ENCODE measurements at places on chromosomes 2 and 18. TPM values are rescaled to one million over a fixed set of nuclear protein-coding genes. Genes with fewer than 3 reads are reported as not detected.

GRCh38 chr2:138956116-138956515 lies 175.9 kb upstream of the NXPH2 start:
- no peak for DNase-seq

DNA sequence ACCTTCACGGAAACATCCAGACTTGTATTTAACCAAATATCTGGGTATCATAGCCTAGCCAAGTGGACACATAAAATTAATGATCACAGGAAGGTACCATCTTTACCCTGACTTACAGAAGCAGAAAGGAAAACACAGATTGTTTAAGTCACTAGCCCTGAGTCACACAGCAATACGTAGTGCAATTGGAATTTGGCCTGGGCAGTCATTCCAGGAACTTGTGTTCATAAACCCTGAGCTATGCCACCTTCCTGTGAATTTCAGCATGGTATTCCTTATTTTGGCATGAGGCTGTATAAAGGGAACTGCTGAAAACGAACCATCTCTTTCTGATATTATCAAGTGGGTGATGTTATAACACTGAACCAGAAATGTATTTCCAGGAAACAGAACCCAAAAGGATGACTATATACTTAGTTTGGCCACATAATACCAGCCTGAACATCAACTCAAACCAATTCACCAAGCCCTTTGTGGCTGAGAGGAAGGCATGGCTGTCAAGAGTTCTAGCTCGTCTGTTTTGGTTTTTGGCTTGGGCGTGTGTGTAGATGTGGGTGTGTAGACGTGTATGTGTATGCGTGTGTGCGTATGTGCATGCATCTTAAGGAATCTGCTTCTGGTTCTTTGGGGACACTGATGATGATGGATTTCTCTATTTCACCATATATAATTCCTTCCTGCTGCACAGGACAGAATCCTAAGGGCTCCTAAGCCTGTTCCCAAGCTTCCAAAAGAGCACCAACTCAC lies 533.4 kb upstream of the ID2 start:
- no peak for DNase-seq

DNA sequence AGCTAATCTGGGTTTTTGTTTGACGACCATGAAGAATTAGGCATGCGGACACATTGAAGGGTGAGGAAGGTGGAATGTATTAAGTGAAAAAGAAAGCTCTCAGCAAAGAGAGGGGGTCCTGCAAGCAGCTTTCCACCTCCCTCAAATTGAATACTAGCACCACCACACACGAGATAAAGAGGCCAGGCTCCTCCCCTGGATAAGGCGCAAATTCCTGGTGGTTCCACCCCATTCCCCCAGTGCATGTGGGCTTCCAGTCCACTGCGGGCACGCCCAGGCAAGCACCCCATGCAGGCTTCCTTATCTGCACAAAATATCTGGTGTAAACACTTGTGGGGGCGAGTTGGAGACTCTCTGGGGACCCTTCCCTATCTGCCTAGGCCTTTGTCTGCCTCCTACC lies 857.3 kb downstream of the CPS1 start:
- no peak for DNase-seq

- DNase-seq = no peak
Observed at GRCh38 chr2:116917196-116917595, 897.3 kb upstream of the DDX18 start.

- no peak for DNase-seq
Observed at GRCh38 chr18:12851716-12852115, 32.3 kb downstream of the PTPN2 start.

GRCh38 chr18:56374007-56374655 lies 264.3 kb downstream of the TXNL1 start:
- no peak for DNase-seq

- no peak for DNase-seq
Observed at GRCh38 chr2:3254442-3254941, 123.1 kb downstream of the EIPR1 start.

GRCh38 chr2:226707499-226707898 lies 92.1 kb downstream of the IRS1 start:
- DNase-seq = no peak

GRCh38 chr2:11393711-11394236 lies 49.3 kb upstream of the ROCK2 start:
- DNase-seq = no peak

DNA sequence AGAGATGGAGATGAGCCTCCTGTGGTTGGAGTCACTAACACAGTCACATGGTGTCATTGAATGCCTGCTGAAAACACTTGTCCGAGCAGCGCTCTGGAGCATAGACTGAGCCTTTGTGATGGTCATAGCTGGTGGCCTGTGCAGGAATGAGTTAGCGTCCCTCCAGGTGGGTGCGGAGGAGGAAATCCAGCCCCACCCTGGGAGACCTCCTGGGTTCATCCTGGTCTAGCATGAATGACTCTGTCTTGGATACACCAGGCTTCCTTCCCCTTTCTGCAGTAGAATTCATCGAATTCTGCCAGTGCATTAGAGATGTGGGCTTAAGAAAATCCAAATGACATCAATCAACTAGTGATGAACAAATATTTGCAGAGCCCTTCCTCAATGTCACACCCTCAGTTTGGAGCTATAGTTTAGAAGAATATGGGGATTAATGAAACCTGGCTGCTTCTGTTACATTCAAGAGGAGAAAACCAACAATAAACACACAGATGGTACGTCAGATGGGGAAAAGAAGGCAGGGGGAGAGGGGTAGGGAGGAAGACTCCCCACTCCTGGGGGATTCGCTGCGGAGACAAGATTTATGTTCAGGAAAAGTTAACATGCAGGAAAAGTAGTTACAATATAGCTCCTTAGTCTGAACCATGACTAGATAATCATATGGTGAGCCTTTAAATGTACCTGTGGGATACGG lies 136.7 kb downstream of the DDX1 start:
- no peak for DNase-seq

GRCh38 chr18:59428018-59428417 lies 69.0 kb upstream of the LMAN1 start:
- DNase-seq = no peak

- no peak for DNase-seq
Observed at GRCh38 chr2:143875295-143876233, 644.4 kb downstream of the ZEB2 start.

DNA sequence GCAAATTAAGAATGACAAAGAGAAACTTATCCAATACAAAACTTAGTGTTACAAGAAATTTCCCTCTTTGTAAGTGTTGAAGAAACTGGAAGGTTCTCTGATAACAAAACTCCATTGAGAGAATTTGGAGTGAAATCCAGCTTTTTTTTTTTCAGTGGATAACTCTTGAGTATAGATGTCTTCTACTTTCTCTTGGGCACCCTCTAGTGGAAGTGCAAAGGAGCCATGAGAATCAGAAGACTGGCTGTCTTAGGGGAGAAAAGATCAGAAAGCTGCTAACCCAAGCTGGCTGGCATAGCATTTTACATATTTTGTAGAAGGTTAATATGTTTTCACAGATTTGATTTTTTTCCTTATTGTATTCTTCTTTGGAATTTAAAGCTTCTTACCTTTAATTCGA lies 138.8 kb upstream of the SATB2 start:
- DNase-seq = no peak

DNA sequence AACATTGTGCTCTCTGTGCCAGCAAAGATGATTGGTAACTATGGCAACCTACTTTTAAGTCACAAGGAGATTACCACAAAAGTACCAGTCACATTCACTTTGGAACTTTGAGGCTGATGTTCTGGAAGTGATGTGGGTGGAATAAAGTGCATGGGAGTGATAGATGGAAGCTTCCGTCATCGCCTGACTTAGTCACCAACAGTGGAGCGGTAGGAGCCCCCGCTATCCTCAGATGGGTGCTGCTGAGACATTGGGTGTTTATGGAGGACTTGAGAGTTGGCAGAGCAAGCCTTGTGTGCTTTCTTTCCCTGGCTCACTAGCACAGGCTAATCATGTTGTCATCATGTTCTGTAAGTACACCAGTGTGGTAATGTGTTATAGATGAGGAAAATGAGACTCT lies 4.6 kb downstream of the PPP1R7 start:
- DNase-seq = no peak

DNA sequence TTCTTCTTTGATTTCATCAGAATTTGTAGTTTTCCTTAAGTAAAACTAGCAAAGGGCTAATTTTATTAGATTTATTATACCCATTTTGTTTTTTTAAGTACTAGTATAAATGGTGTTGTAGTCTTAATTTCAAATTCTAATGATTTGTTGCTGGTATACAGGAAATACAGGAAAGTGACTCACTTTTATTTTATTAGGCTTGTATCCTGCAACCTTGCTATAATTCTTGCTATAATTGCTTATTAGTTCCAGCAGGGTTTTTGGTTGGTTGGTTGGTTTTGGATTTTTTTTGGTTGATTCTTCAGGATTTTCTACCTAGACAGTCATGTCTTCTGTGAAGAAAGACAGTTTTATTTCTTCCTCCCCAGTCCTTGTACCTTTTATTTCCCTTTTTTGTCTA lies 110.6 kb upstream of the IL1R2 start:
- DNase-seq = no peak

GRCh38 chr2:74205596-74205995 lies 7.2 kb downstream of the MTHFD2 start:
- DNase-seq = no peak

DNA sequence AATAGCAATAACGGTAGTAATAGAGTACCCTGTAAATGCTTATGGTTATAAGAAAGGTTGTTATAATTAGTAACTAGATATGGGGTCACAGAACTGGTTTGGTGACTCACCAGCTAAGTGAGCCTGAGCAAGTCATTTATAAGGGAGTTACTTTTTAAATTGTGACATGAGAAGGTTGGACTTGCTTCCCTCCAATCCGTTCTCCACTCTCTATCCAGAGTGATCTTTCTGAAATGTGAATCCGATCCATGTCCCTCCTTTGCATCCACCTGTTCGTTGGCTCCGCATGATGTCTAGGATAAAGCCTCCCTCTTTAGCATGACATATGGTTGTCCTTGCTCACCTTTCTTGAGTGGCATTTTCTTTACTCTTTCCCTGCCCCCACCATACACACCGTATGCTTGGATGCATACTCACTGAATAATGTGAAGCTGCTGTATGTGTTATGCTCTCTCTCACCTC lies 83.1 kb downstream of the CDC42EP3 start:
- DNase-seq = no peak

DNA sequence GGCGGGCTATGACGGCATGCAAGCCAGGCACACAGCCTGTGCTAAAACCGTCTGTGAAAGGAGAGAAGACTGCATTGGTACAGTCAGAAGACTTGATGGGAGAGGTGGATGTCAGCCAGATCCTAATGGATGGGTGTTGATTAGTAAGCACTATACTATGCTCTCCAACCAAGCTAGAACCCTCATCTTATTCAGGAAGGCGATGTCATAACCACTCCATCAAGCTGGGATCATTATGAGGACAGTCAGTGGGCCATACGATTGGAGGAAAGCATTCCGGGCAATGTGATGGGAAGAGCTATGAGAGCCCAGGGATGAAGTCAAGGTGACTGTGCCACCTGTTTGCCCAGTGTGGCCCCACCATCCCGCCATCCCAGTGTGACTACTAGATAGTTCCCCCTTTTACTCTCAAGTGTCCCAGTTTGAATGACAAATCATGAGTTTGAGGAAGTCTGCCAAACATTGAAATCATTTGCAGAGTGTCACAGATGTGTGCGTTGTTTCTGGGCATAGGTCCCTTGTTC lies 66.4 kb downstream of the MRPS9 start:
- DNase-seq = no peak

The MYO5B gene
- 0.13 TPM for total RNA-seq

The LCT gene
- total RNA-seq = 0.10 TPM

The SNTG2 gene
- 0.98 TPM for total RNA-seq

The C2orf66 gene
- not detected for total RNA-seq

The CCDC68 gene
- not detected for total RNA-seq

The FTCDNL1 gene
- total RNA-seq = 2.3 TPM

The AKAIN1 gene
- not detected for total RNA-seq

The PIEZO2 gene
- total RNA-seq = 0.35 TPM

The NAT8 gene
- not detected for total RNA-seq

The DSG4 gene
- total RNA-seq = not detected

The WDR43 gene
- 250 TPM for total RNA-seq

The MATN3 gene
- total RNA-seq = not detected
